ENCODE measurements at places on chromosomes 13 and 19.
A peak's percentile ranks its signal among the peaks of the same experiment; 100 is the strongest.

DNA sequence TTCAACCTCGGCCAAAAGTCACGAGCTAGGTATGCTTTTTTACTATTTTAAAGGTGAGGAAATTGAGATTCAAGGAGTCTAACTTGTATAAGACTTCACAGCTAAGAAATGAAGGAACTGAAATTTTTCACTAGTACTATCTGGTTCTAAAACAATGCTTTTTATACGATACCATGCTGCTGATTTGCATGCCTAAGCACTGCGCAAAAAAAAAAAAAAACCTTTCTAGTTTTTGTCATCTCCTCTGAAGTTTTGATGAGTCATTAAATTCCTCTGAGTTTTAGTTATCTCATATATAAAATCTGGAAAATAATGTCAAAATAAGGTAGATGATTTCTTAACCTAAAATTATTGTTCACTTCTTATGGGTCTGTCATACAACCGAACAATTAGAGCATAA lies 28.0 kb upstream of the UFM1 start:
- no peak for DNase-seq

DNA sequence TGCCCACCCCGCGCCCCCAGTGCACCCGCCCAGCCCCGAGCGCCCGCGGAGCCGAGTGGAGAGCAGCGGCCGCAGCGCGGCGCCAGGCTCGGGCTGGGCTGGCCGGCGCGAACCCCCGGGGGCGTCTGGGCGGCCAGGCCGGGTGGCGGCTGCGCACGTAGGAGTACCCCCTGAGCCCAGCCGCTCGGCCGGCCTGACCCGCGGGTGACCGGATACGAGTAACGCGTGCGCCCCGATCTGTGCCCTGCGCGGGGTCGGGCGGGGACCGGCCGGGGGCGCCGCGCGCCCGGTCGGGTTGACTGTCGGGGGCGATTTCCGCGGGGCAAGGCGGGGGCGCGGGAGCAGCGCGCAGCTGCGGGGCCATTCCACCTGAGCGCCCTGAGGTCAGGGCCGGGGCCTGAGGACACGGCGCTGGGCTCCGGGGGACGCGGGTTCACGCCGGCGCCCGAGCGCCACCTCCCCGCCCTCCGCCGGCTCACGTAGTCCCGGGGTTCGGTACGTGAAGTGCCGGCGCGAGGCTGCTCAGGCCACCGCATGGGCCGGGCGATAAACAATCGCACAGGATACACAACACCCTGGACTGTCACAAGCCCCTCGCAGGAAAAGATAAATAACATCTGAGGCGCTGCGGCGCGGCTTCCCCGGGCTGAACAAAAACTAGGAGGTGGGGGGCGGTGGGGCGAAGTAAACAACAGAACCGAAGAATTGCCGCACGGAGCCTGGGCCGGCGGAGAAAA lies 37.6 kb upstream of the FLT1 start:
- DNase-seq = no peak

- DNase-seq = no peak
Measured at GRCh38 chr19:55173186-55173713, 6.8 kb upstream of the DNAAF3 start.

- DNase-seq = no peak
Measured at GRCh38 chr13:80339563-80339911, 1.4 kb downstream of the SPRY2 start.

DNA sequence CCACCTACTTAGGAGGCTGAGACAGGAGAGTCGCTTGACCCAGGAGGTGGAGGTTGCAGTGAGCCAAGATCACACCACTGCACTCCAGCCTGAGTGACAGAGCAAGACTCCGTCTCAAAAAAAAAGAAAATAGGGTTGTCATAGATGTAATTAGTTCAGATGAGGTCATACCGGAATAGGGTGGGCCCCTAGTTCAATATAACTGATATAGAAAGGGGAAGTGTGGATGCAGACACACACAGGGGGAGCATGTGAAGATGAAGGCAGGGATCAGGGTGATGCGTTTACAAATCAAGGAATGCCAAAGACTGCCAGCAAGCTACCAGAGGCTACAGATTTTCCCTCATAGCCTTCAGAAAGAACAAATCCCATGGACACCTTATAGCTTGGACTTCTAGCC lies 24.3 kb upstream of the EEF1AKMT1 start:
- peak; percentile 38 for DNase-seq

- no peak for DNase-seq
Measured at GRCh38 chr19:51368366-51369282, at the start of gene CLDND2. CLDND2 (minus strand) TSS chr19:51369003; CDS start chr19:51368577, 426 bp downstream.

GRCh38 chr13:100234524-100235136 lies 145.7 kb downstream of the PCCA start:
- DNase-seq = no peak

DNA sequence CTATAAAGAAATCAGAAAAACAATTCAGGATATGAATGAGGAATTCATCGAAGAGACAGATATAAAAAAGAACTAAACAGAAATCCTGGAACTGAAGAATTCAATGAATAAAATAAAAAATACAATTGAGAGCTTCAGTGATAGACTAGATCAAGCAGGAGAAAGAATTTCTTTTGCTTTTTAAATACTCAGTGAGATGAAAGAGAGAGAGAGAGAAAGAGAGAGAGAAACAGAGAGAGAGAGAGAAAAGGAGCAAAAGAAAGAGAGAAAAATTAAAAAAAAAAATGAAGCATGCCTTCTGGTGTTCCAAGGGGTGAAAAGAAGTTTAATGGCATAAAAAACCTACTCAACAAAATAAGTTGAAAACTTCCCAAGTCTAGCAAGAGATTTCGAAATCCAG lies 22.0 kb upstream of the SLC7A9 start:
- DNase-seq = no peak

- DNase-seq = no peak
Measured at GRCh38 chr13:62563251-62563650, 1147.6 kb upstream of the PCDH20 start.

DNA sequence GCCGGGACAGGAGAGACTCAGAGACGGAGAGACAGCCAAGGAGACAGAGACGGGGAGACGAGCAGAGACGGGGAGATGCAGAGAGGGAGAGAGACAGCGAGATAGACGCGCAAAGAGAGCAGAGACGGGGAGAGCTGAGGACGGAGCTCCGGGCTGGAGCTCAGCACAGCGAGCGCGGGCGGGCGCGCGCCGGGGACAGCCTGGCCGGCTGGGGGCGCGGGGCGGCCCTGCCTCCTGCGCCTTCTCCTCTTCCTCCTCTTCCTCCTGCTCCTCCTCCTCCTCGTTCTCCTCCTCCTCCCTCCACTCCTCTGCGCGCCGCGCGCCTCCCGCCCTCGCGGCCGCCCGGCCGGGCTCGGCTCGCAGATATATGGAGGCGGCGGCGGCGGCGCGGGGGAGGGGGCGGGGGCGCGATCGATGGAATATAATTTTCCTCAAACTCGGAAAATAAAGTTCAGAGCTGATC lies at the start of gene ERFL:
Gene ERFL (minus strand): TSS at position 229 of the 463 bp plus-strand sequence. CDS start 15,530 bp downstream, outside the sequence.
- DNase-seq = no peak

DNA sequence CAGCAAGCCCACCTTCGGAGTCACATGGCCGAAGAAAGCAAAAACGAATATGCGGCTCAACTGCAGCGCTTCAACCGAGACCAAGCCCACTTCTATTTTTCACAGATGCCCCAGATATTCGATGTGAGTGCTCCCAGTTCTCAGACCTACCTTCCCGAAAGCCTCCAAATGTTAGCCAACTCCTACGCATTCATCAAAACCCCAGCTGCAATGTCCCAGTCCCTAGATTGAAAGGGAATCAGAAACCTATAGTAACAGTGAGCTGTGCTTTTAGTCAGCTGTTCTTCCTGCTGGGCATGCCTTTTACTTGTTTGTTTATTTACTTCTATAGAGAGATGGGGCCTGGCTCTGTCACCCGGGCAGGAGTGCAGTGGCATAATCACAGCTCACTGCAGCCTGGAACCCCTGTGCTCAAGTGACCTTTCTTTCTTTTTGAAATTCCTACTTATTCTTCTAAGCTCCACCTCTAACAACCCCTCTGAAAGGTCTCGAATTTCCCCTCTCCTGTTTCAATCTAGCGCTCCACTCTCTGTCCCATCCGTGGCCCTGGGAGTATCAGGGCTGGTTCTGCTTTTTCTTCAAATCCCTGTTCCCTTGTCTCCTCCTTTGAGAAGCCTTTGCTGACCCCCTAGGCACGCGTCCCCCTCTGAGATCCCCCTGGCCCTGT lies 4.4 kb downstream of the TRIP10 start:
- no peak for DNase-seq

- no peak for DNase-seq
Measured at GRCh38 chr13:36915106-36915505, 4.9 kb downstream of the SMAD9 start.

DNA sequence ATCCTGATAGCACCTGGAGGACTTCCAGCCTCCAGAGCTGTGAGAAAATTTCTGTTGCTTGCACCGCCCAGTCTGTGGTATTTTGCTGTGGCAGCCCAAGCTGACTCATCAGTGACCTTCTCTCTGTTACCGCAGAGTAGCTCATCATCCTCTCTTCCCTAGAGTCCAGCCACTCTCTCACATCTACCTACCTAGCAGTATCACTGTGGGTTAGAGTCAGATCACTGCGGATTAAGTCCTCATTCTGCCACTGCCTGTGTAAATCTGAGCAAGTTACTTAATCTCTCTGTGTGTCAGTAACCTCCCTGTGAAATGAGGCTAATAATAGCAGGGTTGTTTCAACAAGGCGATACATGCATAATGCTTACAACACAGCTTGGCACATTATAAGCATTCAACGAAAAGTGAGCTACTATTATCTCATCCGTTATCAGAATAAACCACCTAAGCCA lies 40.3 kb upstream of the USPL1 start:
- peak; percentile 82 for DNase-seq

DNA sequence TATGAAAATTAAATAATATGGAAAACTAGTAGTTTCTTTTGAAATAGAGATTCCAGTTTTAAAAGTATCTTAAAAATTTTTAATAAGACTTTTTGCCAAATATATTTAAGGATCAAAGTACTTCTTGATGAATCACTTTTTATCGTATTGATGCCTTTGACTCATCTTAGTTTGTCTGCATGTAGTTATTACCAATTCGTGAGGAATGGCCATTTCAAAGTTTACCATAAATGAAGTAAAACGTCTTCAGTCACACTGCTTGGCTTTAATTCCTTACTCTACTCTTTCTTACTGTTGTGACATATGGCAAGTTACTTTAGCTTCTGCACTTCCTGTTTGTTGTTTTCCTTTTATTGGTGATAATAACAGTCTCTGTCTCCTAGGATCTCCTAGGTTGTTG lies 38.3 kb downstream of the NDFIP2 start:
- no peak for DNase-seq

GRCh38 chr13:20198781-20199180 lies 6.0 kb upstream of the GJB2 start:
- no peak for DNase-seq

DNA sequence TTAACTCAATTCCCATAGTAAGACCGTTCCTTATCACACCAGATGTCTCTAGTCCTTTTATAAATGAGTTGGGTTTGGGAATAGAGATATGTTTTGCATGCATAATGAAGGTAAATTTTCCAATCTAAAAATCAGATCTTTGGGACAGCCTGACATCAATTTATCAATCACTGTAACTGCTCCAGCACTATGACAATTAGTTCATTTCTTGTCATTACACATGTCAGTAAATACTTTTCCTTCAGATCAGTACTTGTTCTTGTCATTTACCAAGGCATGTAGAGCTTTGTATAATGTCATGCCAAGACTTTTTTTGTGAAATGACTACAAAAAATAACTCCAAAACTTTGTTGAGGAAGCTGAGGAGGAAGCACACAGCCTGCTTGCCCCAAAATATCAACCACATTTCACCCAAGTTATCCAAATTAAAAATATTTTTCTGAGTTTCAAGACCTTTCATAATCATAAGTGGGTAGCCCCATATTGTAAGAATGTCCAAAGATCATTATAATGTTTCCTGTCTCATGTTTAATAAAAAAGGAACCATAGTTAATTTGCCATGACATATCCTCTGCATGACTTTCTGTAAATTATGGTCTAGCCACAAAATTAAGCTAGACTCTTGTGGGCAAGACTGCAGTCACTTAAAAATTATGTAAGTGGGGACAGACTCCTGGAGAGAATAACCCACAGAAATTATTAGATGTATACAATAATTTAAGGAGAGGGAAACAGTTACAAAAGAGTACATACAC lies 586.8 kb downstream of the TBC1D4 start:
- no peak for DNase-seq

DNA sequence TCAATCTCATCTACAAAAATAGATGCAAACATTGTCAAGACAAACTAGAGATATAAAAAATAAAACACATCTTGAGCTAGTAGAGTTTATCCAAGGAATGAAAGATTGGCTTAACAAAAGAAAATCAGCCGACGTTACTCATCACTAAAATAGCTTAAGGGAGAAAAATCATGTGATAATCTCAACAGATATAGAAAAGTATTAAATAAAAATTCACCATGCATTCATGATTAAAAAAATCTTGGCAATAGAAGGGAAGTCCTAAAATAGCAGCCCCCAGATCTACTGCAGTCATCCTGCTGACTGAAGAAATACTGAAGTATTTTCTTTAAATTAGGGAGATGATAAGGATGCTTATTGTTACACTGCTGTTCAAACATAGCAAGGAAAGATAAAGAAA lies 12.6 kb upstream of the DCLK1 start:
- no peak for DNase-seq

DNA sequence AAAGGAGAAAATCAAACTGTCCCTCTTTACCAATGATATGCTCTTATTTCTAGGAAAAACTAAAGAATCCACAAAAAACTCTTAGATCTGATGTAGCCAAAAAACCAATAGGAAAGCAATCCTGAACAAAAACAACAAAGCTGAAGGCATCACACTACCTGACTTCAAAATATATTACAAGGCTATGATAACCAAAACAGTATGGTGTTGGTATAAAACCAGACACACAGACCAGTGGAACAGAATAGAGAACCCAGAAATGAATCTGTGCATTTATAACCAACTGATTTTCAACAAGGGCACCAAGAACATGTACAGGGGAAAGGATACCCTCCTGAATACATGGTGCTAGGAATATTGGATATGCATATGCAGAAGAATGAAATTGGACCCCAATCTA lies 9.7 kb upstream of the ZNF546 start:
- no peak for DNase-seq

- no peak for DNase-seq
Measured at GRCh38 chr13:67048084-67048820, 181.9 kb downstream of the PCDH9 start.

GRCh38 chr19:29805031-29805965 lies 6.5 kb upstream of the CCNE1 start:
- DNase-seq = no peak

- no peak for DNase-seq
Measured at GRCh38 chr19:11587975-11588631, 9.2 kb upstream of the ZNF627 start.

- DNase-seq = no peak
Measured at GRCh38 chr19:49403404-49404187, 15.5 kb downstream of the KASH5 start.

- DNase-seq = no peak
Measured at GRCh38 chr13:51894239-51894638, 32.5 kb downstream of the CCDC70 start.

GRCh38 chr19:10353793-10354391 lies 14.5 kb upstream of the ICAM3 start:
- DNase-seq = no peak

GRCh38 chr13:22883262-22883840 lies 297.4 kb upstream of the SGCG start:
- no peak for DNase-seq

Data from suppressor macrophage treated with lipopolysaccharide for 4 hours (primary cell).